Kidney (tissue), 22 donors: ENCODE measurements at places on chromosomes 16 and 17. TPM values are rescaled to one million over a fixed set of nuclear protein-coding genes. Genes with fewer than 3 reads are reported as not detected.

DNA sequence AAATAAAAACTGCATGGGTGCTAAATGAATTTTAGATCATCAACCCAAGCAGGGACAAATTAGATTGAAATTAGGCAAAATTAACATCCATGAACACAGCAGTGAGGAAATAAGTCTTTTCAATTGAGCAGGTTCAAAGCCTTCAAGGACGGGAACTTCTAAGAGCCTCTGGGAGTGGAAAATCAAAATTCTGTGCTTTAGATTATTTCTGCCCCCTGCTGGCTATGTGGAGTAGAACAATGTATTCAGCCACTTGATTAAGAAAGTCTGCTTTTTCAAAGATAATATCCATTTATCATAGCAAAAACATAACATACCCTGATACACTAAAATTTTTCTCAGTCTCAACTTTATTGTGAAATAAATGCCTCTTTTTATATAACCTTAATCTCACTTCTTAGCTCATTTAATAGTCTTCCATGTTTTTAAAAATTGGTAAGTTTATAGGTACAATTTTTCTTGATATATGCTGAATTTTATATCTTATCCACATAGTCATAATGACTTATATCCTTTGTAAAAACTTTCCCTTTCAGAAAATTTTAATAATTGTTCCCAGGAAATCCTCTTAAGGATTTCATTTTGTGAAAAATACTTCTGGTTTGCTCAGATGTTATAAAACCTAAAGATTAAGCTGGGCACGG, 28.1 kb upstream of the NOL11 start:
- DNase-seq = peak; percentile 47

DNA sequence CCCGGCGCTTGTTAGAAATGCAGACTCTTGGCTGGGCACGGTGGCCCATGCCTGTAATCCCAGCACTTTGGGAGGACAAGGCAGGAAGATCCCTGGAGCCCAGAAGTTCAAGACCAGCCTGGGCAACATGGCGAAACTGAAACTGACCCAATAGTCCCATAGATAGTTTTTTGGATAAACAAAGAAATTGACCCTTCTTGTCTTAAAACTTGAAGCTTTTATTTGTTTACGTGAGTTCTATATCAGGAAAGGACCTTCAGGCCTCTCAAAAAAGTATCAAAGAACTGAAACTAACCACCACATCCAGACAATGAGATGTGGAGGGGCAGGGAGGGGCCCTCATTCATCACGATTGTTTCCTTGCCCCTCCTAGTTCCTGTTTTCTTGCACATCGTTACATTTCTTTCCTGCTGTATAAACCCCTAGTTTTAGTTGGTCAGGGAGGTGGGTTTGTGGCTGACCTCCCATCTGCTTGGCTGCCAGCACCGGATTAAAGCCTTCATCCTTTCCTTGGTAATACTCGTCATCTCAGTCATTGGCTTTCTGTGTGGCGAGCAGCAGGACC, 29.9 kb upstream of the PRM1 start:
- DNase-seq = no peak

DNA sequence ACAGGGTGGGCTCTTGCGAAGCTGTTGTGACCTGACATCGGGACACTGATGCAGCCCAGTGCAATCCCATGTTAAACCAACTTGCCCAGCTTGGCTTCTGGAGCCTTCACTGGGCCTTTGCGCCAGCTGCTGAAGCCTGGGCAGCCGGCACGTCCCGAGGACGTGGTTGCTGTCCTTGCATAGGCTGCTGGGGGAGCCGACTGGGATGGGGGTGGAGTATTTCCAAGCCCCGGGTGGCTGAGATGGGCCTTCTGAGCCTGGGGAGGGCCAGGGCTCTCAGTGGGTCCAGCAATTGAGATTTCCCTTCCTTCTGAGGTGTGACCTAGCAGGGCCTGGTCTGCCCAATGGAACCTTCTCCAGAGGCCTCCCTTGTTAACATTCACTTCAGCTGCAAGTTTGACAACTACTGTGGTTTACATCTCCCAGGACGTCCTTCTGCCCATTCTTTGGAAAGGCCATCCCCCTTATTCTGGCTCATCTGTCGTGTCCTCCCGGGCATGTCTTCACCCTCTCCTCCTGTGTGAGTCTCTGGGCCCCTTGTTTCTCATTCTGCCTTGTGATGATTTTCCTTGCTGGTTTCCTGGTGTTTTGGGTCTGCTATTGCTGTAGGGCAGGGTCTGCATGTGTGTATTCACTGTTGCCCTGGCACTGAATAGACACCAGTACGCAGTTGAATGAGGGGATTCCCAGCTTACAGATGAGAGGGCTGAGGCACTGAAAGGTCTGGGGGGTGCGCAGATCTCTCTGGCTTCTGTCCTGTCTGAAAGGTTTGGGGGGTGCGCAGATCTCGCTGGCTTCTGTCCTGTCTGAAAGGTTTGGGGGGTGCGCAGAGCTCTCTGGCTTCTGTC, 34.4 kb downstream of the HAPSTR1 start:
- no peak for DNase-seq

GRCh38 chr17:44540246-44541084, 16.8 kb upstream of the FZD2 start:
- no peak for DNase-seq

- DNase-seq = no peak
These were observed 10.7 kb downstream of the DCTN5 start for GRCh38 chr16:23651943-23652468.

- no peak for DNase-seq
These were observed 85.0 kb upstream of the MED9 start for GRCh38 chr17:17391668-17392370.

- DNase-seq = peak; percentile 47
These were observed 140.8 kb downstream of the HAPSTR1 start for GRCh38 chr16:9232102-9232770.

DNA sequence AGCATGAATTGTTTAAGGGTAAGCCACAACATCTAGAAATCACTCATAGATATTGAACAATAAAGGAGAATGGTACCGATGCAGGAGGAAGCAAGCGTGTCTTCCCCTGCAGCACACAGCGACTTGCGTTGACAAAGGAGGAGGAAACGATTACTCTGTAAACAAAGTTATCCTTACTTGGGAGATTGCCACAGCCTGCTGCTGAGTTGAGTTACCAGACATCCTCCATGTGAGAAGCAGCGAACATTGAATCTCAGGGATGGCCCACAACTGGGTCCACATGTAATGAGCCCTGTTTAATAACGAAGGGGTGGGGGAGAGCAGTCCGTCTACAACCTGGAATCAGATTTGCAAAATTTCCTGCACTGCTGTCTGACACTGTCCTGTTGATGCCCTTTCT, 27.7 kb downstream of the CLUH start:
- no peak for DNase-seq

- DNase-seq = no peak
These were observed 228.0 kb downstream of the C16orf78 start for GRCh38 chr16:49601576-49601975.

GRCh38 chr16:50045412-50045811, 20.4 kb upstream of the HEATR3 start:
- no peak for DNase-seq

DNA sequence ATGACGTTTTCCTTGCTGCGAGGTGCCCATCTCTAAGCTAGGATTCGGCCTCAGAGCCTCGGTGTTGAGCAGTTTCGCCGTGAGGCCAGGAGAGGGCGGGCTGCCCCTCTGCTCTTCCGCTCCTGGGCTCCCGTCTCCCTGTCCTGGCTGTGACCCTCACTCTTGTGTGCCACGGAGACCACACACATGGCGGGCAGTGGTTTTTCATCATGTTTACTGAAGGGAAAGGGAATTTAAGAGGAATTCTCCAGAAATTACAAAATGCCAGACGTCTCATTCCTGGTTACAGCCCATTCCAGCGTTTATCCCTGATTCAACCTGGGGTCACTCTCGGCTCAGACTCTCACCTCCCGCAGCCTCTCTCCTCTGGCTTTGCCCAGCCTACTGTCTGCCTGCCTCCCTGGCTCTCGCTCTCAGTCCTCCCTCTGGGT, 96.8 kb upstream of the ELAC2 start:
- peak; percentile 44 for DNase-seq

GRCh38 chr16:50685462-50686063, 4.5 kb upstream of the SNX20 start:
- DNase-seq = no peak

GRCh38 chr16:81266680-81267095, 28.2 kb downstream of the BCO1 start:
- DNase-seq = no peak

DNA sequence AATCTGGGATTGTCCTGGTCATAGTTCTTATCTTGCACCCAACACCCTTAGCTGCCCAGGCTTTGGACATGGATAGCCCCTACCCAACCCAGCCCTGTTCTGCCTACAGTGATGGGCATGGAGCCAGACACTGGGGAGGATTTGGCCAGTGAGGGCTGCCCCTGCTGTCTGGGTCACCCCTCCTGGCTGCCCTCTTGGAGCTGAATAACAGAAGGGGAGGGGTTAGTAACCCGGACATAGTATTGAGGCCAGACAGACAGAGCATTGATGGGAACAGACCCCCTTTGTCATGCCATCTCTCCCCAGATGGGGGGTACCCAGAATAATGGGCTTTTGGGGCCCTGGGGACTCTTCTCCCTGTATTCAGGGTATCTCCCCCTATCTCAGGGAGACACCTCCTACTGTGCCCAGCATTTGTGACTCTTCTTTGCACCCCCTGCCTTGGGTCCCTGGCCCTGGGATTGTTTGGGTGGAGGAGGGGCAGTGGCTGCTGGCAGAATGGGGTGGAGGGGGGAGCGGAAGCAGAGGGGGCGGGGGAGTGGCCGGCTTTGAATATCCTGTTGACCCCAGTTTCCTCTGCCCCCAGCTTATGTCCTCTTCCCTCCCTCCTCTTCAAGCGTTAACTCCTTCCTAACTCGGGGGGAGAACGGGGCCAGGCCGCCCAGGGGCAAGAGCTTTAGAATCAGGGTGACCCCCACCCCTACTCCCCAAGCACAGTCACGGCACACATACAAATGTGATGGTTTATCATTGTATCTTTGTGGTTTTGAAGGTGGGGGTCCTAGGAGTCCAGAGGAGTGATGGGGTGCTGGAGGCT, 17.0 kb downstream of the GJD3 start:
- DNase-seq = peak; percentile 83

- DNase-seq = no peak
These were observed 17.3 kb downstream of the MRPS23 start for GRCh38 chr17:57832314-57833178.

- DNase-seq = peak; percentile 68
These were observed 25.9 kb downstream of the GRIN2C start for GRCh38 chr17:74833501-74834377.

GRCh38 chr16:28136751-28137434, 73.4 kb upstream of the GSG1L start:
- DNase-seq = no peak

- no peak for DNase-seq
These were observed 1.8 kb downstream of the VASN start for GRCh38 chr16:4373356-4373908.

- DNase-seq = peak; percentile 87
These were observed at the start of gene LGALS3BP for GRCh38 chr17:78979780-78980623. TSS of gene LGALS3BP (minus strand) at chr17:78979923. CDS start at chr17:78977191, 2,732 bp downstream.

GRCh38 chr17:15660077-15660476, 24.0 kb downstream of the TRIM16 start:
- DNase-seq = no peak

GRCh38 chr17:56936697-56937322, 23.0 kb upstream of the TRIM25 start:
- no peak for DNase-seq

GRCh38 chr16:57143149-57143921, 42.5 kb downstream of the PSME3IP1 start:
- no peak for DNase-seq

GRCh38 chr17:33983824-33984574, 271.1 kb upstream of the CCL2 start:
- no peak for DNase-seq

DNA sequence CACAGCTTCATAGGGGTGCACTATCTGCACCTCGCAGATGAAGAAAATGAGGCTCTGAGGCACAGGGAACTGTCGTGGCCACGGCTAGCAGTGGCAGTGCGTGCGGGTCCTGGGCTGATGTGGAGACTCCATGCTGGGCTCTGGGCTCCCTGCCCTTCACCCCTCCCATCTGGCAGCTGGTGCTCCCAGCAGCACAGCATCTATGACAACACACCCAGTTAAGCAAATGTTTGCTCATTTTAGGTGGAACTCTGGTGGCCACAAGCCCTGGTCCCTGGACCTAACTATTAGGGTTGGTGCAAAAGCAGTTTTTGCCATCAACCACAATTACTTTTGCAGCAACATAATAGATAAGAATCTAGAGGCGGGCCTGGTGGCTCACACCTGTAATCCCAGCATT, 30.9 kb downstream of the IFT140 start:
- no peak for DNase-seq

GRCh38 chr16:85446951-85447692, 166.0 kb upstream of the GSE1 start:
- DNase-seq = no peak

DNA sequence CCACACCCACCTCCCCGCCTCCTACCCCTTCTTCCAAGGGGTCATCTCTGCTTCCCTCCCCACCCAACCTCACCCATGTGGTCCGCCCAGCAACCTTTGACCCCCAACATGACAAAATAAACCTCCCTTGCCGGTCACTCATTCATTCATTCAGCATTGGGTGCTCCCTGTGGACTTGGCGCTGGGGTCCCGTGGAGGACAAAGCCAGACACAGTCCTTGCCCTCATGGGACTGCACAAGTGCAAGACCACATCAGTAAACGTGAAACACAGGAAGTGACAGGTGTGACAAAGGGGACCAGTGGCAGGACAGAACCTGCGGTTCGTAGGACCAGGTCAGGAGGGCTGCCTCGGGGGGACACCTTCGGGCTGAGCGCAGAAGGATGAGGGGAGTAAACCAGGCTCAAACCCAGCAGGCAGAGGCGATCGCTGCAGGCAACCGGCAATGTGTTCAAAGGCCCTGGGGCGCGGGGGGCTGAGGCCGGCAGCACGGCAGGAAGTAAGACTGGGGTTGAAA, 185.4 kb downstream of the SEC14L1 start:
- DNase-seq = peak; percentile 78

DNA sequence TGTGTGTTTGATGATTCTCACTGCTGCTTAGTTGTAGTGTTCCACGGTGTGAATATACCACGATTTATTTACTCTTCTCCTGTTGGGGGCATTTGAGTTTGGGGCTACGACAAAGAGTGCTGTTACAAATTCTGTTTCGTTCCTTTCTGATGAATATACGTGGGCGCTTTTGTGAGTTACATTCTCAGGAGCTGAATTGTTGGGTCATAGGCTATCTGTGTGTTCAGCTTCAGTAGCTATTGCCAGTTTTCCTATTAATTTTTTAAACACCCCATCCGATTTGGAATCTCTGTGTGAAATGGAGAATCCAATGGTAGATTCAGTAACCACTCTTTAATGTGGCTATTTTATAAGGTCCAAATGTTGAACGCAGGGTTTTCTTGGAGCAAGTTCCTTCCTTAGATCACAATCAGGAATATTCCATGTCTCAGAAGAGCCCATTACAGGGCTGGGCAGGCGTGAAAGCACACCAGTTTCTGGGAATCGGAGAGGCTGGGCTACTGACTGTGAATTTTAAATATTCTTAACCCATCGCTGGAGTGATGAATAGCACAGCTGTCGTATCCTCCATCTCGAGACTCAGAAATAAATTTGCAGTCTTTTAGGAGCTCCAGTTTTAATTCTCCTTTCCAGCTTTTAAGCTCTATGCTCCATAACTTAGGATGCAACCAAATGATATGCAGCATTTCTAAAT, 115.9 kb downstream of the PITPNC1 start:
- DNase-seq = no peak

The NPIPB2 gene
- polyA plus RNA-seq = 4.9 TPM

The DLX3 gene
- 0.47 TPM for polyA plus RNA-seq

The TP53TG3 gene
- not detected for polyA plus RNA-seq

The NPB gene
- 1.4 TPM for polyA plus RNA-seq

The NCOR1 gene
- 44.9 TPM for polyA plus RNA-seq

The CHST5 gene
- 0.28 TPM for polyA plus RNA-seq

The AIPL1 gene
- not detected for polyA plus RNA-seq

The KPNA2 gene
- polyA plus RNA-seq = 23.3 TPM

The SHCBP1 gene
- 2.6 TPM for polyA plus RNA-seq

The HAP1 gene
- polyA plus RNA-seq = 0.99 TPM

The SLC35G6 gene
- not detected for polyA plus RNA-seq
